Activated CD4-positive, alpha-beta T cell treated with anti-CD3 and anti-CD28 coated beads, Interleukin-2, amount 10 ng/mL, durations not matched to agents 24 days and 14 days (primary cell): ENCODE measurements at places on chromosomes 7 and 10. TPM values are rescaled to one million over a fixed set of nuclear protein-coding genes. Genes with fewer than 3 reads are reported as not detected.

DNA sequence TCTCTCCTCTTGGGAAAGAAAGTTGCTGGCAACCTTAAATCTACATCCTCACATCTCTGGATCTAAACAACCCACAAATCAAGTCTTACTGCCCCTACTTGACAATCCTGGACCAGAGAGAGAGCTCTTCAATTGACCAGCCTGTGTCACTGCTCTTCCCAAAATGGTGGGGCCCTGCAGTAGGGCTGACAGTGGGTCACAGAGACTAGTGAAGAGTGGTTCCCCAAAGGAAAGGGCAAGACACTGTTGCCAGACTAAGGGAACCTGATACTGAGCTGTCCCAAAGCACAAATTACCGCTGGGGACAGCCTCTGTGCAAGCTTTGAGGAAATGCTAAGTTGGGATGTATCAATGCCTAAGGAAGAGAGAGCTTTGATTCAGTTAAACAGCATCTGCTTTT, 4.5 kb upstream of the GPRIN2 start:
- no peaks in the 10 kb centered on the region for H3K27me3 ChIP-seq
- no peak for DNase-seq
- H3K4me1 ChIP-seq, result peaks cover 2% of the 10 kb centered on the region
- no peak overlapping the region for H3K27ac ChIP-seq
- H3K36me3 ChIP-seq, result no peaks in the 10 kb centered on the region

GRCh38 chr10:34163075-34163905, 651.8 kb downstream of the PARD3 start:
- no peak overlapping the region for H3K27ac ChIP-seq
- H3K4me1 ChIP-seq, result no peaks in the 10 kb centered on the region
- H3K27me3 ChIP-seq, result no peaks in the 10 kb centered on the region
- H3K4me3 ChIP-seq, result no peak overlapping the region
- no peaks in the 10 kb centered on the region for H3K36me3 ChIP-seq

GRCh38 chr10:1638889-1639419, 98.4 kb downstream of the ADARB2 start:
- H3K4me3 ChIP-seq, result no peak overlapping the region
- no peak overlapping the region for H3K27ac ChIP-seq
- H3K4me1 ChIP-seq, result peaks cover 13% of the 10 kb centered on the region
- H3K27me3 ChIP-seq, result peaks cover 4% of the 10 kb centered on the region

DNA sequence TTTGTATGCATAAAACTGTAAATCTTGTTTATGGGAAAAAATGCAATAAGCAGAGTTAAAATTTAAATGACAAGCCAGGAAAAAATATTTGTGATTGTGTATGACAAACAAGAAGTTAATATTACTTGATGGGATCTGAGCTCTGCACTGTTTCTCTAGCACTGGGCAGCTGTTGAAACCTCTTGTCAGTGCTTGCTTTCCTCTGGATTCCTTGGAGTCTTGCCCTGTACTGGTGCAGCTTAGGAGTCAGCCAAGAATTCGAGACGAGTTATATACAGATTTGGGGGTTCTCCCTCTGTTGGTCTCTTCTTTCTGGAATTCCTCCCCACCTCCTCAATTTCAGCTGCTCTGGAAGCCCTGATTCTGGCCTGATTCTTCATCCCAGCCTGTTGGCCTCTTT, 24.3 kb upstream of the OPN4 start:
- DNase-seq, result no peak
- no peaks in the 10 kb centered on the region for H3K4me1 ChIP-seq
- peaks cover 52% of the 10 kb centered on the region for H3K27me3 ChIP-seq
- no peak overlapping the region for H3K27ac ChIP-seq
- H3K4me3 ChIP-seq, result no peak overlapping the region

DNA sequence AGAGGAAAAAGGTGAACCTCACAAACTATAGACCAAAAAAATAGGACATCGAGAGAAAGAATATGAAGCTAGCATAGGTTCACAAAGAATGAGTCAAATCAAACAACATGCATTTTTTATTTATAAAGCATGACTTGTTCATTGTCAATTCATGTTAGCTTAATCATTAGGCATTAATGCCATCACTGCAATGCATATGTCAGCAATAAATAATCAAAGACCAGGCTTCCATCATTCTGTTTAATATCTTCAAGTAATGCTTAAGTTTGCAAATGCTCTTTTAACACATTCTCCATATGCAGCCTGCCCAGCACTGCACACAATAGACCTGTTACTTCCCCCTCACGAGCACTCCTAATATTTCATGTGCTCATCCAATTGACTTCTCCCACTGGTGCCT, 8.9 kb upstream of the MAGI2 start:
- H3K27me3 ChIP-seq, result no peaks in the 10 kb centered on the region
- no peak overlapping the region for H3K4me3 ChIP-seq
- no peaks in the 10 kb centered on the region for H3K4me1 ChIP-seq
- DNase-seq, result no peak
- H3K36me3 ChIP-seq, result no peaks in the 10 kb centered on the region

GRCh38 chr7:158452331-158452730, 135.3 kb downstream of the PTPRN2 start:
- H3K4me1 ChIP-seq, result no peaks in the 10 kb centered on the region
- no peaks in the 10 kb centered on the region for H3K27me3 ChIP-seq
- no peak overlapping the region for H3K27ac ChIP-seq
- no peaks in the 10 kb centered on the region for H3K36me3 ChIP-seq
- H3K4me3 ChIP-seq, result no peak overlapping the region

The NPC1L1 gene
- not detected in 2 replicates for total RNA-seq

The AGAP5 gene
- 10.1 and 13.9 TPM in 2 replicates for total RNA-seq
